ENCODE measurements at places on chromosomes 4 and X. TPM values are rescaled to one million over a fixed set of nuclear protein-coding genes. Genes with fewer than 3 reads are reported as not detected.

GRCh38 chrX:49915361-49916222 lies 6.8 kb upstream of the CLCN5 start:
- peak; percentile 45 for DNase-seq

DNA sequence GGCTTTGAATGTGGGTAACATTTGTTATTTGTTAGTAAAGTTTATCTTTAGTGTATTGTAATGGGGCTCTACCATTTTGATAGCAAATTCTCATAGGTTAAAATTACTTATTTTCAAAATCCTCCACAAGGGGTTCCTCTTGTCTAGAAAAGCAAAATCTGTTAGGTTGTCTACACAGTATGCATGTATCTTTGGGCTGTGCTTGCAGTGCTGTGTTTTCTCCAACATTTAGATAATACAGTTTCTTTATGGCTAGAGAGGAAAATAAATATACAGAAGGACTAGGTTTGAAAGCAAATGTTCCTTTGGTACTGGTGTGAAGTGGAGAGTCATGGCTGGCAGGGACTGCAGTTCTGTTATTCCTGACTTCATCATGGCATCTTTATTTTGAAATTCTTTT lies 40.3 kb downstream of the POLR2B start:
- DNase-seq, result no peak

- no peak for DNase-seq
These were observed 144.5 kb downstream of the SMIM20 start for GRCh38 chr4:26058537-26058936.

The PDCL2 gene
- not detected for total RNA-seq

DNA sequence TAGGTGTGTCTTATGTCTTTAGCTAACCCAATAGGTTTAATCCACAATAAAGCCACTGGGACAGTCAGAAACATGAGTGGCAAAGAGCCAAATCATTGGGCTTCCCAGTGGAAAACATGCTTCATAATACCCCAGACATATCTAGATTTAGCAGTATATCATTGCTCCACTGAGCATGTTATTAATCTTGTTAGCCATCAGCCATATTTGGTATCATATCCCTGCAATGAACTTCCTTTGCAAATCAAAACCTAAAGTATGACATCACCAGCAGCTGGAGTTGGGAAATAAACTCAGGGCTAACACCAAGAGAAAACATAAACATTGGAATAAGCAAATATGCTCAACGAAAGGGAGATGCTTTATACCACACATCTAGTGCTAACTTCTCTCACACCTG lies 280.8 kb upstream of the NOCT start:
- DNase-seq, result no peak

DNA sequence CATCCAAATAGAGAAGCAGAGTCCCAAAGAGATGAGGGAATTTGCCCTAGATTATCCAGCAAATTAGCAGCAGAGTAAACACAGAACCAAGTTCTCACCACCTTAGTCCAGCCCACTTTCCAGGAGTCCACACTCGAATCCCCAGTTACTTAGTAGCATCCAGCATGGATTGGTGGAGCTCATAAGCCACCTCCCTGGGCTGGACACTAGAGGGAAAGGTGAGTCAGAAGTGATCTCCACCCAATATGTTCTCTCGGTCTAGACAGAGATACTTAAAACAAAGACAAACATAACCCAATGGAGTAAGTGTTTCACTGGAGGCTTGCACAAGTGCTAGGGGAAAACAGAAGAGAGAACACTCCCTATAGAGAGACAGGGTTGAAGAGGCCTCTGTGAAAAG lies 105.1 kb upstream of the CPEB2 start:
- no peak for DNase-seq

GRCh38 chrX:12912791-12913482 lies 6.5 kb downstream of the TLR8 start:
- no peak for DNase-seq

- no peak for DNase-seq
These were observed 96.4 kb downstream of the POLA1 start for GRCh38 chrX:24790166-24790565.

DNA sequence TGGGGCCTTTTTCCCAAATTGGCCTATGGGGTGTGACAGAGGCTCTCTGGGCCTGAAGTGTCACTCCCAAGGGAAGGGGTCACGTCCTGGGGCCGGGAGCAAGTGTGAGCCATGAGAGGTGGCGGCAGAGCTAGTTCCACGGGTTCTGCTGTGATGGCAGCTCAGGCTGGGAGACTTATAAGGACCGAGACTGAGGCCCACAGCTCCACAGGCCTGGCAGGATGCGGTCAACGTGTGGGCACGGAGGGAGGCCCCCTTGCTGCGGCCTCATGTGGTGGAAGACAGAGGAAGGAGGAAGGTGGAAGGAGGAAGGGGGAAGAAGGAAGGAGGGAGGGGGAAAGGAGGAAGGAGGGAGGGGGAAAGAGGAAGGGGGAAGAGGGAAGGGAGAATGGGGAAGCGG lies 7.2 kb upstream of the CPLX1 start:
- DNase-seq, result no peak

- DNase-seq, result no peak
These were observed 1.1 kb downstream of the ZIC3 start for GRCh38 chrX:137566746-137567679.

Data from uterus (tissue), 4 donors.